Stimulated activated CD4-positive, alpha-beta T cell treated with anti-CD3 and anti-CD28 coated beads, TNF-alpha, amount 100 ng/mL, for 24 hours (primary cell): ENCODE measurements at places on chromosomes 12 and 14.

DNA sequence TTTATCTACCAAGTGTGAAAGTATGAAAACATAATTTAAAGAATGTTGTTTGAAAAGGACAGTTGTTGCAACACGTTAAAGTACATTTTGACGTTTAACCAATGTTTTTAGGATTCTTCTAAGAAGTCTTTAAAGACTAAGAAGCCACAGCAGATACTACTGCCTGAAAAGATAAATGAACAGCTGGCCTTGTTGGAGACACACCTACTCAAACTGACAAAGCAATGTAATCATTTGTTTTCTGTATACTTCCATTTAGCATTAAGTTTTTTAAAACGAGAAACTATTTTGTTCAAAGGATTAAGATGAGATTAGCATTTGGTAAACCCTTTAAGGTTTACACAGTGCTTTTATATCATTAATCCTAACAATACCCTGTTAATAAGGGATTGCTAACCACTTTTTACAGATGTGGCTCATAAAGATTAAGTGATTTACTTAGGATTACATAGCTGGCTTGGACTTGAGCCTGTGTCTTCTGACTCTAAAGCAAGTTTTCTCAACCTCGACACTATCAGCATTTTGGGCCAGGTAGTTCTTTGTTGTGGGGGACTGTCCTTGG is 134.4 kb downstream of the CFAP54 start:
- no peak for DNase-seq

- no peak for DNase-seq
These were observed 353.9 kb downstream of the GRIN2B start for GRCh38 chr12:13627536-13627935.

- DNase-seq = no peak
These were observed 150.1 kb downstream of the PRKCH start for GRCh38 chr14:61471297-61472005.

DNA sequence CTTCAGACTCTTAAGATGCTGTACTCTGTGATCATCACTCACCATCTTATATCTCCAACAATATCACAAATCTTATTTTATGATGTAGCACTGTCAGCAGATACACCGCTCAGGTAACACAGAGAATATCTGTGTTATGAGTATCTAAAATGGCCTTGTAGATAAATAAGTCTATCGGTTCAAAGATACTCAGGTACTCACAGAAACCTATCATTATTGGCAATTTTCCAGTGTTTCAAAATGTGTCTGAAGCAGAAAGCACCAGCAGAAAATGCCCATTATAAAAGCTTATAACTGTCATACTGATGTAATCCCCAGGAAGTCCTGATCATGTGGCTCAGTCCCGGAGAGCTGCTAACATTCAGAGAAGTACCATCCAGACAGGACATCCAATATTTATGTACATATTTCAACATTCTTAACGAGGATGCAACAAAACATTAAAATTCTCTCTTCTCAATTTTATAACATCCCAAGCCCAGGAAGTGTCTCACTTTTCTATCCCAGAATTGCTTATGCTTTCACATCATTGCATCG is 190.7 kb upstream of the LMNTD1 start:
- DNase-seq = no peak

GRCh38 chr14:79661752-79662151 is 549.6 kb downstream of the DIO2 start:
- no peak for DNase-seq

GRCh38 chr12:100031836-100032235 is 47.1 kb upstream of the ANKS1B start:
- DNase-seq = no peak

DNA sequence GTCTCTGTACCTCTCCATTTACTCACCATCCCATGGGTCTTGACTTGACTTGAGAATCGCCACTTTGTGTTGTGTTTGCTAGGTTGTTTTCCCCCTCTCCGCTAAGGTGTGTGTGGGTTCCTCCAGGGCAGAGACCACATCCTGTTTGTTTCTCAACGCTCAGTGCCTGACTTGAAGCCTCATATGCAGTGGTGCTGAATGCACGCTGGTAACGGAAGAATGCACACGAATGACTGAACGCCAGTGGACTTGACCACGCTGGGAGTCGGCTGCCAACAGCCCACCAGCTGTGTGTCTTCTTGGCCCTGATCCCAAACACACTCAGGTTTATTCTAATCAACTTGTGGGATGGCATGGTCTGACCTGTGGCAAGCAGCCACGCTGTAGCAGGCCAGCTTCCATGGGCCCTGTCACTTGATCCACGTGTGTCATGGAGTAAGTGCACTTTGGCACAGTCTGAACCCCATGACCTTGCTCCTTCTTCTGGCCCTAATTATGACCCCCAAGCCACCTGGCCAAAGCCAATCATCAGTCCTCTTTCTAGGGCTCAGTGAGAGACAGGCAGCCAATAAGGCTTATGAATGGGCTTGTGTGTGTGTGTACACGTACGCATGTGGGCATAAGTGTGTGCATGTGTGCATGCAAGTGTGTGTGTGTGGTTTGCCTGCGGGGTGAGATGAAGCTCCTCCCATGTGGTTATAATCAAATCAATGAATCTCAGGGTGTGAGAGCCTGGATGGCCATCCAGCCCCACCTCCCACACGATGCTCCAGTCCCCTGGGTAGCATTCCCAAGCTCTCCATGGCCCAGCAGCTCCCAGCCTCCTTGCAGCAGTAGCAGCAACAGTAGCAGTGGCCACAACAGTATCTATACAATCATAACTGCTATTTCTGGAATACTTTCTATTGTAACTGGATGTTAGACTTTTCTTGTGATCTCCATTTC is 6.4 kb upstream of the TC2N start:
- DNase-seq = peak; percentile 22

GRCh38 chr14:35877276-35877675 is 51.1 kb downstream of the BRMS1L start:
- DNase-seq = no peak

- no peak for DNase-seq
These were observed 7.0 kb upstream of the KRT71 start for GRCh38 chr12:52559979-52560378.

GRCh38 chr12:116455540-116456329 is 103.4 kb upstream of the MAP1LC3B2 start:
- DNase-seq = no peak

- DNase-seq = no peak
These were observed 199.1 kb downstream of the FOXN3 start for GRCh38 chr14:89217891-89218290.

GRCh38 chr12:69688021-69688420 is 11.1 kb downstream of the BEST3 start:
- no peak for DNase-seq

- DNase-seq = no peak
These were observed 241.3 kb upstream of the TMEM132C start for GRCh38 chr12:128025589-128026245.

DNA sequence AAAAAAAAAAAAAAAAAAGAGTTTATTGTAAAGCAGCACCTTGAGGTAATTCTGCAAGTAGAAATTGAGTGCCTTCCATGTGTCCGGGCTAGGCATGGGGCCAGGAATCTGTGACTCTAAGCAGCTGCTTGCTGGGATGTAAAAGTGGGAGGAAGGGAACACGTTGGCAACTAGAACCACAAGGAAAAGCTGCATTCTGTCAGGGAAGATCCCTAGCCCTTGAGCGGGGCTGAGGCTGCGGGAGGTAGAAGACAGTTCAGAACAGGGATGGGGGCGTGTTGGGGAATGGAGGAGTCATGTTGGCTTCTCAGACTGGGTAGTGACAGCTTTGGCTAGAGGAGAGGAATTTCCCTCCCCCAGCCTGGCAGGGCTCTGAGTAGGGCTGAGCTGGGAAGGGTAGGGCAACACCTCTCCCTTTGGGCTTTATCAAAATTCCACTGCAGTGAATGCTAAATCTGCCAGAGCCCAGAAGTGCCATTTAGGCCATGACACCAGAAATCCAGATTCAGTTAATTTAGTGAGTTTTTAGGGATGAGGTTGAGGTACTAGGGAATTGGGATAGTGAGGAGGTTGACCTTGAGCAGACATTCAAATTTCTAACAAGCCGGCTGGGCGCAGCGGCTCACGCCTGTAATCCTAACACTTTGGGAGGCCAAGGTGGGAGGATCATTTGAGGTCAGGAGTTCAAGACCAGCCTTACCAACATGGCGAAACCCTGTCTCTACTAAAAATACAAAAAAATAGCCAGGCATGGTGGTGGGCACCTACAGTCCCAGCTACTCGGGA is 3.4 kb upstream of the TRAFD1 start:
- no peak for DNase-seq

DNA sequence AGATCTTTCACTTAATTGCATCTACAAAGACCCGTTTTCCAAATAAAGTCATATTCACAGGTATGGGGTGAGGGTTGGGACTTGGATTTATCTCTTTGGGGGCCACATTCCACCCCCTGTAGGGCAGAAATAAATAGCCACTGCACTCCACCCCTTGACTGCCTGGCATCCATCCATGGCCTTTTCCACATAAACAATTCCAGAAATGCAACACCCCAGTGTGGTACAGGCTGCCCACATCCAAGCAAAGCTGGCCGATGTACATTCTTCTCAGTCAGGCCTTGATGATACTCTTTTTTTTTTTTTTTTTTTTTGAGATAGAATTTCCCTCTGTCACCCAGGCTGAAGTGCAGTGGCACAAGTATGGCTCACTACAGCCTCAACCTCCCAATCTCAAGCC is 12.9 kb downstream of the DGLUCY start:
- no peak for DNase-seq

DNA sequence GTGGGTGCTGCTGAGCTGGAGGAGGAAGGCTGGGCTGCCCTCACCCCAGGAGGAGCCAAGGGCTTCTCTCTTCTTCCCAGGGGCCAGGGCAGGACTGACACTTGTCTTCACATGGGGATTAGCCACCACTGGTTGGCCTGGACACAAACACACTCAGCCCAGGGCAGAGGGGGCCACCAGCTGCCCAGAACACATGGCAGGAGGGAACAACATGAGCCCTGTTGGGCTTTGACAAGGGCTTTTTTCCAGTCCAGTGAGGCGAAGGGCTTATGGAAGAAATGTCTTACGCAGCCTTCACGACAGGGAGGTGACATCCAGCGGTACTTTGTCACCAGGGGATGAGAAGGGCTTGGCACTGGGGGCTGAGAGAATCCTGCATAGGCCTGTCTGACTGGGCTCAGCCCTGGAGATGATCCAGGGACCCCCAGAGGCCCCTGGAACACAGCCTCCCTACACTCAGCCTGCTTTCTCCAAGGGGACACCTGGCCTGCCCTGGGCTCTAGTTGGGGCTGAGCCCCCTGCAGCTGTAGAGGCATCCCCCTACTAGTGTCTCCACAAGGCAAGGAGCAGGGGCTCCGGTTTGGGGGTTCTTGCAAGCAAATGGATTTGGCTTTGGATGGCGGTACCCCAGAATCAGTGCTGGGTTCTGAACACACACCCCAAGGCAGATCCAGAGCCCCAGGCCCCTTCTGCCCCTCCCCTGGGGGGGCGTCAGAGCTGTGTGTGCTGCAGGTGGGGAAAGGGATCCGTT is 18.9 kb downstream of the ARL6IP4 start:
- DNase-seq = no peak

- DNase-seq = no peak
These were observed 8.0 kb downstream of the RBM23 start for GRCh38 chr14:22910916-22911315.

DNA sequence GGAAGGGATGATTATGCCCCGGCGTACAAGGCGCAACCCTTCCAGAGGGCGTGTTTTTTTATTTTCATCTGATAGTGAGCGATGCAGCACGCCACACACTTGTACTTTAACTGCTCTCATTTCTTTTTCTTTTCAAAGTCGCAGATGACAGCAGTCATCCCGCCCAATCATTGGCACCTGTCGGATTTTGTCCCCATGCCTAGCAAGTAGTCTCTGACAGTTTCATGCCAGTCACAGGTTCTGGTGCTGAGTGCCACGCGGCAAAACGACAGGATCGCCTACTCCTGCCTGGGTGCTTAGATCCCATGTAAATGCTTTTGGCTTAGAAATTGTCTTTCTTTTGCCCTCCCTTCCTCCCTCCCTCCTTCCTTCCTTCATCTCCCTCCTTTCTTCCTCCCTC is 117.7 kb downstream of the GLT1D1 start:
- DNase-seq = no peak

DNA sequence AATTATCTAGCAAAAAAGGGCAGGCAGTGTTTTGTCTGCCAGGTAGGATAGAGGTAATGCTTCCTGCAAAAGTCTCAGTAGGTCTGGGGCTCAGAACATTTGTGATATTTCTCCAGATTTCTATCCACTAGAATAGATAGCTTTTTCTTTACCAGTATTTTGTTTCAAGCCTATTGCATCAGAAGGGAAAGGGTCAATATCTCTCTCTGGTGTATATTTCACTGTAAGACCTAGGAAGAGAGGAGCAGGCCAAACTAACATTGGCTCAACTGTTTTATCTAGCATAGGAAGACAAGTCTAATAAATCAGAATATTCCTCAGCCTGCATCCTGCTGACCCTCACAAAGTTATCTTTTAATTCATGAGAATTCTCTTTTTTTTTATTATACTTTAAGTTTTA is 106.7 kb upstream of the DAAM1 start:
- DNase-seq = no peak

- no peak for DNase-seq
These were observed 369.2 kb downstream of the CCER1 start for GRCh38 chr12:90585640-90586304.

DNA sequence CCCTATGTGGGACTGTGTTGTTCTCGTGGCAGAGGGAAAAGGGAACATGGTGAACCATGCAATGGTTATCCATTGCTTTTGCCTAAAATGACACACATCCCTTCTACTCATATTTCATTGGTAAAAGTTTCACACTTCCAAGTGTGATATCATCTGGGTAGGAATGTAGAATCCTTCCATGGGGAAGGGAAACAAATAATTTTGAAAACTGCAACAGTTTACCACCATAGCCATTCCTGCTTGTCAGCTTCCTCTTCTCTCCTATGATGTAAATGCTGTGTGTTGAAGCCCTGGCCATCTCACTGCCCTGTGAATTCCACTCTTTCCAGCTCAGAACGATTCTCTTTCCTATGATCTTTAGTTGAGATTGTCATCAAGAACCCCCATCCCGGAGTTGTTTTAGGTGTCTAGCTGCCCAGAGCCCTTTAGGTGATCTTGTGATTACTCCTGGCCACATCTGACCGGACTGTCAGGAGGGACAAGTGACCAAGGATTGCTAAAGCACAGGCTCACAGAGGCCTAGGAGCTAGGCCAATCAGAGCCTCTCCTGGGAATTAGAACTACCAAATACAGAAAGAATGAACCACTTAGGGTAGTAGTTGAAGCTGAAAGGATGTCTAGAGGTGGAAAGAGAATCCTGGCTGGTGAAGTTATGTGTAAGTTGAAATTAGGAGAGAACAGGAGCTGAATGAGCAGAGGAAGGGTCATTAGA is 84.6 kb downstream of the VCPKMT start:
- no peak for DNase-seq

GRCh38 chr14:85333313-85333712 is 196.6 kb upstream of the FLRT2 start:
- no peak for DNase-seq

- no peak for DNase-seq
These were observed 48.5 kb downstream of the FBXO33 start for GRCh38 chr14:39383741-39384140.

GRCh38 chr12:77577791-77578190 is 252.9 kb upstream of the NAV3 start:
- DNase-seq = no peak

DNA sequence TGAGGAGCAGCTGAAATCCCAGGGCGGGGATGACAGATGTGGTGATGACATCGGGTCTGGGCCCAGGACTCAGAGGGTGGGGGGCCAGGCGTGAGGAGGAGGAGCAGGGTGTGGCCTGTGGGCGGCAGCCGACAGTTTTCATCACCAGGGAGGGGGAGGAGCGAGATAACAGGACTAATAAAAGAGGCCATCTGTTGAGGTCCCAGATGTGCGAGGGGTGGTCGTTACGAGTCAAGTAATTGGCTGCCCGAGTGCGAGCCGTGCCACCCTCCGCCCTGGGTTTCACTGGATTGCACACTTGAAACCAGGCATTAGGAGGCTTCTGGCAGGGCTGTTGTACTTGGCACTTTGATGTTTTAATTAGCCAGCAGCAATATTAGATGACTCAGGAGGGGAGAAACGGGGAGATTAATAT is 67.2 kb downstream of the NOS1 start:
- DNase-seq = no peak
